ENCODE measurements at places on chromosomes 3 and 15.
A peak's percentile ranks its signal among the peaks of the same experiment; 100 is the strongest.

DNA sequence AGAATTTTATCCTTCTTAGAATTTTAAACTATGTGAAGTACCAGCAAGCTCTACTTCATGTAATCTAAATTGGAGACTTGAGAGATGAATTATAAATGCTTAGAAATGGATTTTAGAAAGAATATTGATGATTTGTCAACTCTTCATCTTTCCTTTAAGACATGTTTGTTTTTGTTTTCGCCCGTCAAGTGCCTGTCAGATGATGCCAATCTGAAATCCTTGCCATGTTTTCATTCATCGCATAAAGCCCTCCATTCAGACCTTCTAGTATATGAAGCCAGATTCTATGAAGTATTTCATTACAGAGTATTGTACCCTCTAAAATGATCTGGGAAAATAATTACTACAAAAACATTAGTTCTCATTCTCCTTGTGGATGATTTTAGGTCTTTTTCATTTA, 223.2 kb upstream of the SOX2 start:
- no peak for DNase-seq

GRCh38 chr15:59642351-59642750, 15.0 kb downstream of the GTF2A2 start:
- peak; percentile 13 for DNase-seq

- no peak for DNase-seq
These were observed 8.6 kb upstream of the ITGB5 start for GRCh38 chr3:124895756-124896155.

DNA sequence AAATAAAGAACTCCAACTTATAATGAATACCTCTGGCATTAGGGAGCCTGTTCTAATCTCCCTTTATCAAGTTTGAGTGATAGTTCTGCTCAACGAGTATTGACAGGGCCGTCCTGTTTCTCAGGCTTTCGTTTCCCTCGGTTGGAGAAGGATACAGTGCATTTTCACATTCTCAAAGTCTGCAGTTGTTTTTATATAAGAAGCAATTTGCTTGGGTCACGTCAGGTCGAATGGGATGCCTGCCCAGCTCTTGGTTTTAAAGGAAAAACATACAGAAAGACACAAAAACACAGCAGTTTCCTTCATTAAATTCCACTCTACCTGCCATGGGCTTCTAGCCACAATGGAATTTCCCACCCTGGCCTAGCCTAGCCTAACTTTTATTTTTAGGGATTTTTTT, 366.3 kb downstream of the TIGIT start:
- no peak for DNase-seq

GRCh38 chr15:91400481-91400880, 300.4 kb downstream of the SV2B start:
- DNase-seq: no peak

DNA sequence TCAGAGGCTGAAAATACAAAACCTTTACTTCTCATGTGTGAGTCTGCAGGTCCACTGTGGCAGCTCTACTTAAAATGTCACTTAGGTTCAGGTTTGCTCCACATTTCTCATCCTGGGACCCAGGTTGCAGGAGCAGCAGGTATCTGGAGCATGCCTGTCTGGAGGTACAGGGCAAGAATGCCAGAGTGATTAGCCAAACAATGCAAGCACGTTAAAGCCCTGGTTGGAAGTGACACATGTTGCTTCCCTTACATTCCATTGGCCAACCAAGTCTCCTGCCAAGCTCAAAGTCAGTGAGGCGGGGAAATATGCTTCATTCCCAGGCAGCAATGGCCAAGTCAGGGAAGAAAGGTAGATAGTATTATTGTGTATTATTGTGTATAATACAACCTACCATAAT, 76.8 kb upstream of the ARL6 start:
- no peak for DNase-seq

DNA sequence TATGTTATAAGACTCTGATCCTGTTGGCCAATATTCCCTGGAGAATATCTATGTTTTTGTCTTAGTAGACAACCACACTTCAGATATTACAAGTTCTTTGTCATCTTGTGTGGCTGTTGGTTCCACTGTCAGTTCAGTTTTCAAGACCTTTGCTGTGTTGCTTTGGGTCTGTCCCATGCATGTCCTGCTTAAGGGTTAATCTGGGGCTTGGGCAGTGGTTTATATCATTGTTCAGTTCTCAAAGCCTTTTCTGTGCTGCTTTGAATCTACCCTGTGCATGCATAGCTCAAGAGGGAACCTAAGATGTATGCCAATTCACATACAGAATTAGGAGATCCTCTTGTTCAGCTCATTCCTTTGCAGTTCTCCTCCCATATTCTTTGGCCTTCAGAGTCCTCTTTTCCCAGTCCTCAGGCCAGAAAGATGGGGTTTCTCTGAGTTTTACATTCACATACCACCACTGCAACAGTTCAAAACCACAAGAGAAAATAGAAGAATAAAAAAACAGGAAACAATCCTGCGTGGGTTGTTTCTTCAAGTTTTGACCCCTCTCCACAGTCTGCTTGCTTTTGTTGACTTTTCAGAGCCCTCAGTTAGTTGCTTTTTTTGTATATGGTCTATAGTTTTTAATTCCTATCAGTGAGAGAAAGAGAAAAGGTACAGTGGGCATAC, 21.6 kb downstream of the BUB1B start:
- no peak for DNase-seq

GRCh38 chr3:195307711-195308110, 36.8 kb upstream of the XXYLT1 start:
- DNase-seq: no peak

DNA sequence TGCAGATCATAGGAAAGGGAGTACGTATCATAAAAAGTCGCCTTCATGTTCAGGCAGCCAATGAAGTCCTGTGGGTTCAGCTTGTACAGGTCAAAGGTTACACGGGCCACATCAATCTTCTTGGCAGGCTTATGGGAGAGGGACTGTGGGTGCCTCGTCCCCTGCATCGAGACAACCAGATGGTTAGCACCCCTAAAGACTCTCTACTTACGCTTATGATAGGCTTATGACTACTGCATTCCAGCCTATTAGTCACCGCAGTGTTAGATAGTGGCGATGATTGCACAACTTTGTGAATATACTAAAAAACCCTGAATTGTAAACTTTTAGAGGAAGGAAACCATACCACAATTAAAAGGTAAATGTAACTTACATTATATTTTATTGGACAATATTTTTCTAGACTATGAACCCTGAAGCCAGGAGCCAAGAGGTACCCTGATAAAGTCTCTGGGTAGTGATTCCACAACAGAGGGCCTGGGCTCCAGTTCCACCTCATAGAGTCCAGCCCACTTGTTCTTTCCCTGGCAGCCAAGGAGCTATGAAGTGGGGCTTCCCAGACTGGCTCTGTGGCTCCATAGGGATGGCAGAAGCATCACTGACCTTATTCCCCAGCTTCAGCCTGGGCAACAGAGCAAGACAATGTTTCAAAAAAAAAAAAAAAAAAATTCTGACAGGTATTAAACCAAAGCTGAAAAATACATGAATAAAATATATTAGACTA, 2.5 kb upstream of the FANCD2 start:
- peak; percentile 91 for DNase-seq

GRCh38 chr3:11808231-11808630, 38.5 kb downstream of the TAMM41 start:
- DNase-seq: no peak

GRCh38 chr15:69652751-69653305, 200.2 kb downstream of the RPLP1 start:
- no peak for DNase-seq

GRCh38 chr3:183203670-183204069, 41.1 kb upstream of the LAMP3 start:
- no peak for DNase-seq

DNA sequence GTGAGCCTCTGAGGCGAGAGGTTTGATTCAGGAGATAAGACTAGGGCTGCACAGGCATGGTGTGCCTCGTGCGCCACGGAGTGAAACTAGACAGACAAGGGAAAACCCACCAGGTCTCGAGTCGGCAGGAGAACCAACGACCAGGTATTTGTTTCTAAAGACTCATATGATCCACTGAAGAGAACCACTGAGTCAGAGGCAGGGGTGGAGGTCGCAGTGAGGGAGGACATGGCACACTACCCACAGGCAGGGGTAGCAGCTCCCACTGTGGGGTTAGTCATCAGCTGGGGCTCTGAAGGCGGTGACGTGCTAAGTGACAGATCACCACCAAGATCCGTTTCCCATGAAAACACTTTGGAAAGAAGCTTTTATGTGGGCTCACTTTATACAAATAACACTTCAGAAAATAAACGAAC, 45.7 kb downstream of the CHSY1 start:
- peak; percentile 74 for DNase-seq

GRCh38 chr3:63937661-63938651, 25.8 kb upstream of the SCAANT1 start:
- DNase-seq: no peak

- DNase-seq: peak; percentile 86
These were observed 136.9 kb upstream of the TOPAZ1 start for GRCh38 chr3:44104668-44105321.

DNA sequence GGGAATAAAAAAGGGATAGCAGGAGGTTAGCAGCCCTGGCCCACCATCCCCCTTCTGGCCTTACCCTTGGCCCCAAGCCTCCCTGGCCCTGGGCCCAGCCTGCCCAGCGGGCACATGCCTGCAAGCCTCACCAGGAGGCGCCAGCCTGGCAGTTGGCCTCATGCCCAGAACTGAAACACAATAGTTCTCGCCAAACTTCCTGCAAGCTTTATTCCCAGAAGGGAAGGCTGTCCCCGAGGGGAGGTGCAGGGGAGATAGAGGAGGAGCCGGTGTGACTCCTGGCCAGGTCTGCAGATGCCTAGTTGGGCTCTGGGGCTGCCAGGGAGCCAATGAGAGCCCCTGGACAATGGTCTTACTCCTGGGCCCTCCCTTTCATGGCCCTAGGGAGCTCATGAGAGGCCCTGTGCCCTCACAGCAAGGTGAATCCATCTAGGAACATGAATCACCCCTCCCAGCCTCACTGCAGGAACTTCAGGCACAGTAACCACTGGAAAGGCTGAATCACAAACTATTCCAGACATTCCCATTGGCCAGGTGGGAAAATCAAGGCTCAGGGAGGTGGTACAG, 4.0 kb downstream of the CCDC33 start:
- peak; percentile 69 for DNase-seq

DNA sequence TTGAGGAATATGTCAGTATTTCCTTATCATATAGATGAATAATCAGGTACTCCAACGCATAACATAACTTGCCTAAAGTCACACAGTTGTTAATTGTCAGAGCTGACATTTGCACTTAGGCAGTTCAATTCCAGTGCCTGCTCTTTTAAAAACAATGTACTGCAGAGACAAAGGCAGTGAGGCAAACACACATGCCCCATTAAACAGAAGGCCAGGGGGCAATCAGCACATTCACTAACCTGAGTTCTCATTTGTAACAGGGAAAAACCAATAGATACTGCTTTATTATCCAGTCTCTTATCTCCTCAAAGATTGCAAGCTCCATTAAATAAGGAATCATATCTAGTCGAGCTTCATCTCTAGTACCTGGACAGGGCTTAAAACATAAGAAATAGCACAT, 1017.4 kb downstream of the SQOR start:
- no peak for DNase-seq

DNA sequence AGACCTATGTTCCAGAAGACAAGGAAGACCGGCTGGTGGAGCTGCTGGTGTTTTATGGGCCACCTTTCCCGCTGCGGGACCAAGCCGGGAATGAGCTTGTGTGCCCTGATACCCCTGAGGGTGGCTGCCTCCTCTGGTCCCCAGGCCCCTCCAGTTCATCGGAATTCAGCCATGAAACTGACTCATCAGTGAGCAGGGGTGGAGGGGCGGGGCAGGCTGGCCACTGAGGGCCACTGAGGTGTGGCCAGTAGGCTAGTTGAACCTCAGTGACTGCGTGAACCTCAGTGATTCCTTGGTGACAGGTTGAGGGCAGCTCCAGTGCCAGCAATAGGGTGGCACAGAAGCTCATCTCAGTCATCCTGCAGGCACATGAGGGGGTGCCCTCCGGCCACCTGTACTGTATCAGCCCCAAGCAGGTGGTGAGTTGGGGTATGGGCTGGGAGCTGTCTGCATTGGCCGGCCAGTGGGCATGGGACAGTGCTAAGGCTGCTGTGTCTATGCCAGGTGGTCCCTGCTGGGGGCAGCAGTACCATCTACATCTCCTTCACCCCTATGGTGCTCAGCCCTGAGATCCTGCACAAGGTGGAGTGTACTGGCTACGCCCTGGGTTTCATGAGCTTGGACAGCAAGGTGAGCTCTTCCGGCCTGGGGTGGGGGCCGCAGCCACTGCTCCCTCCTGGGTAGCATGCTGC, 20.3 kb downstream of the ACAA1 start:
- DNase-seq: peak; percentile 13

DNA sequence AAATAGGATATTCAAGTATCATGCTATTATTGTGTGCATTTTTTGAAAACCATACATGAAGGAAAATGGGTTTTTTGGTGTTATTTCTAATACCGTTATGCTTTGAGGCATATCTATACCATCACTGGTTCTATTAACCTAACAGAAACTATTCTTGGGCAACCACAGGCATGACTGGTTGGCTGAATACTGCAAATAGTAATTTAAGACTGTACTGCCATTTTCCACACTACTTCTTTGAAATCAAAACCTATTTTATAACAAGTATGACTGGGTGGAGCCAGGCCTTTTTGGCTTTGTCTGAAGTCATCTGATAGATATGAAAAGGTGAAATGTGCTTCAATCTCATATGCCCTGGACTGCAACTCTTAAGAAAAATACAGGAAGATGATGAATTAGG, 115.1 kb downstream of the ULK4 start:
- no peak for DNase-seq
